ENCODE measurements at places on chromosomes 13 and 19. TPM values are rescaled to one million over a fixed set of nuclear protein-coding genes. Genes with fewer than 3 reads are reported as not detected.

DNA sequence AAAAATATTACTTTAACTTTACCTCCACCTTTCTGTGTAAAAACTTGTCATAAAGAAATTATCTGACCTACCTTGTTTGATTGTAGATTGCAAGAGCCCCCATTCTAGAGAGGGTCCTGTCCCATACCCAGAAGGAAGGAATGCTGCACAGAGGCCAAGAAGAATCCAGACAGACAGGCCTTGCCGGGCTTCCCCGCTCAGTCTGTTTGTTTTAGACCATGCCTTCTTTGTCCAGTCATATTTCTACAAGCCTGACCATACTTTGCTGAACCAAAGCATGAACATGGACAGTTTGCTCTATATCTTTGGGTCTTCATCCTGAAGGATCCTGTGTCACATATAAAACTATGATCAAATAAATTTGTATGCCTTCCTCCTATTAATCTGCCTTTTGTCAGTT lies 95.8 kb upstream of the MYCBP2 start:
- no peak for DNase-seq

- no peak for DNase-seq
Observed at GRCh38 chr13:114174529-114174961, 4.5 kb upstream of the CFAP97D2 start.

- no peak for DNase-seq
Observed at GRCh38 chr13:98853771-98854221, 101.3 kb upstream of the SLC15A1 start.

- no peak for DNase-seq
Observed at GRCh38 chr19:2636897-2637683, 65.4 kb downstream of the GNG7 start.

GRCh38 chr19:14835011-14835410 lies at the start of the genes OR7A5 and OR7C1:
Gene OR7A5, minus strand, starts transcription at chr19:14835185. Its CDS starts 6,944 bp downstream, at chr19:14828241.
Gene OR7C1, minus strand, starts transcription at chr19:14835185. Its CDS starts 35,049 bp downstream, at chr19:14800136.
- no peak for DNase-seq

- no peak for DNase-seq
Observed at GRCh38 chr13:45705918-45706317, 3.8 kb downstream of the CBY2 start.

GRCh38 chr19:57103573-57104277 lies 16.1 kb upstream of the USP29 start:
- peak; percentile 58 for DNase-seq

- DNase-seq: no peak
Observed at GRCh38 chr19:14821937-14822336, 13.0 kb downstream of the OR7A5 start.

DNA sequence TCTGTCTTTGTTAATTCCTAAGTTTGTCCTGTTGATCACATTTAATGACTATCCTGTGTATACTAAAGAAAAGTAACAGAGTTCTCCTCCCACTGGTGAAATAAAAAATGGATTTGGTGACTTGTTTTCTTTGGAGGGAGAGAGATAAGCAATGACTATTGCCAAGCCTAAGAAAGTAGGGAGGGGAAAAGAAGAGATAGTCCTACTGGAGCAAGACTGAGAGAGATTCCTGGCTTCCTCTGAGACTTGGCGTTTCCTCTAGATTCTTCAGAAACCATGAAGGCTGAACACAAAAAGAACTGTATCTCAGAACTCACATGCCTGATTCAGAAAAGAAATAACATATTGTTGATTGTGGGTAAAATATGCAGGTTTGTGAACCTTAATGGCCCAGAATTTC lies 406.5 kb downstream of the FOXO1 start:
- no peak for DNase-seq

DNA sequence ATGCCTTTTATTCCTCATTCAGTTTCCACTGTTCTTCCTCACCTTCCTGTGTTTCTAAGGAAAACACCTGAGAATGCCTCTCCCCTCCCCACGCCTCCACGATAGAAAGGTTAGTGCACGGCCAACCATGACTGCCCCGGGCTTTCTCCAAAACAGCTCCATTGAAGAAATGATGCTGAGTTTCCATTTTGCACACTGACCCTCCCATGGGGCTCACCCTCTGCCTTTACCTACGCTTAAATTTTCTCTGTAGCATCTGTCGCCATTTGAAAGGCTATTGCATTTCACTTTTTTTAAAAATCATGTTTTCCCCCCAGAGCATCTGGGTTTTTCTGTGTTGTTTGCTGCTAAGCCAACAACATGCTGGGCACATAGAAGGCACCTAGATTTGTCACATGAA lies 48.2 kb downstream of the ABCC4 start:
- no peak for DNase-seq

DNA sequence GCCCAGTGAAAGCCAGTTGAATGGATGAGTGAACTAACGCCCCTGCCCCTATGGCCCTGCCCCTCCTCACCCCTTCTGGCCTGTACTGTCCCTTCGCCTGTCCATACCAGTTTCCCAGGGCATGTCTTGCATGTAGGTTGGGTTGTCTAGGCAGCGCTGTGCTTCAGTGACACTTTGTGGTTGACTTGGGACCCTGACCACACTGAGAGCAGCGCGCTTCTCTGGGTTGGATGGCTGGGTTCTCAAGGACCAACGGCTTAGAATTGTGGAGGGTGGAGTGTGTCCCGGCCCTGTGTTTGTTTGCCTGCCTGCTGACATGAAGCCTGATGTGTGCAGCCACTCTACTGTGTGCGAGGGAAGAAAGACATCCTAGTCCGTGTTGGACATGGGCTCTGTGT lies 15.8 kb downstream of the GATAD2A start:
- no peak for DNase-seq

GRCh38 chr13:71460211-71460610 lies 406.8 kb downstream of the DACH1 start:
- no peak for DNase-seq

GRCh38 chr19:47497050-47497766 lies 13.2 kb upstream of the KPTN start:
- DNase-seq: no peak

GRCh38 chr19:55156202-55157063 lies 1.1 kb downstream of the TNNI3 start:
- DNase-seq: peak; percentile 46

Gene LGALS13
- polyA plus RNA-seq: not detected

Gene GAPDHS
- polyA plus RNA-seq: not detected

Gene ANKLE1
- polyA plus RNA-seq: 1.4 TPM

Gene LAIR1
- 13.0 TPM for polyA plus RNA-seq

Gene CYP4F3
- 6.1 TPM for polyA plus RNA-seq

Gene CYP2S1
- 68.1 TPM for polyA plus RNA-seq
